GOT3 (cell line): ENCODE measurements at places on chromosomes 11 and 22.

GRCh38 chr11:130719220-130719915 is 196.9 kb downstream of the SNX19 start:
- no peak for DNase-seq

- DNase-seq = no peak
Measured at GRCh38 chr11:76626921-76627401, 43.6 kb downstream of the LRRC32 start.

DNA sequence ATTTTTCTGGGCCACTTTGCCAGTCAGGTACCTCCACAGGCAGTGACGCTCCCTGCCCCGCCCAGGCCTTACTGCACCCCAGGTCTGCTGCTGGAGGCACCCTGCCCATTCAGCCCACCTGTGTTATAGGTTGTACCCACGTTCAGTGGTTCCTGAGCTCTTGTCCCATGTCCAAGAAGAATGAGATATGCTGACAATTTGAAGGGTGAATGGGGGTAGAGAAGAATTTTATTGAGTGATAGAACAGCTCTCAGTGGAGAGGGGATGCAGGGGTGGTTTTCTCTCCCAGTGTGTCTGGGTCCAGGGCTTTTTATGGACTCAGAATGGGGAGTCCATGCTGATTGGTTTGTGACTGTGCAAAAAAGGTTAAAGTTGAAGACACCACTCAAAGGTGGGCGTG is 149.7 kb downstream of the LDLRAD3 start:
- DNase-seq = no peak

GRCh38 chr11:117678658-117679406 is 118.2 kb downstream of the DSCAML1 start:
- no peak for DNase-seq

DNA sequence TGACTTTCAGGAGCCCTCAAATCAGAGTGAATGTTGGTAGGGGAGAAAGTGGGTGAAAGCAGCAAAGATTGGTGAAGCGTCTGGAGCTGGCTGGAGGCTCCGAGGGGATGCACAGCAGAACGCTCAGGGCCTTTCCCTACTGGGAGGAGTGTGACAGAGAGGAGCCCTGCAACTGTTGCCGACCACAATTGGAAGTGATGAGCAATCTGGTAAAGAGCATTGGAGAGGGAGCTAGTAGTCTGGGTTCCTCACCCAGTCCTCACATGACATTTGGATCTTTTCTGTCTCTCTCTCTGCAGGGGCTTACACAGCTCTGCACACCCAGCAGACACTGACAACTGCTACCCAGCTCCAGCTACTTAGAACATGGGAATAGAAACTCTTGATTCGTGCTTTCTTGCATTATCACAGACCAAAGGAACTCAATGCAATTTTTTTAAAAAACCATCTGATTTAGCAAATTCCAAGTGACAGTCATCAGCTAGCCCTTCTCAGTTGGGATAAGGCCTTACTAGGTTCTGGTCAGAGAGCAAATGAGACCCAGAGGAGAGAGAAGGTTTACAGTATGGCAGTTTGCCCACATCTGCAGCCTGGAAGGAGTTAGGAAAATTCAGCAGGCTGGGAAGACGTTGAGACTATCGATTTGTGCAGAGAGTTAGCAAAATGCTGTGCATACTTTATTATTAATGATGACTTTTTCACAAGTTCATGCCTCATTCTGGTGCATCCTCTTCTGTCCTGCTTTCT is 278.0 kb upstream of the PLET1 start:
- no peak for DNase-seq

- DNase-seq = no peak
Measured at GRCh38 chr11:12950670-12951069, 58.4 kb upstream of the RASSF10 start.

- no peak for DNase-seq
Measured at GRCh38 chr22:19756288-19757128, 4.1 kb upstream of the TBX1 start.

DNA sequence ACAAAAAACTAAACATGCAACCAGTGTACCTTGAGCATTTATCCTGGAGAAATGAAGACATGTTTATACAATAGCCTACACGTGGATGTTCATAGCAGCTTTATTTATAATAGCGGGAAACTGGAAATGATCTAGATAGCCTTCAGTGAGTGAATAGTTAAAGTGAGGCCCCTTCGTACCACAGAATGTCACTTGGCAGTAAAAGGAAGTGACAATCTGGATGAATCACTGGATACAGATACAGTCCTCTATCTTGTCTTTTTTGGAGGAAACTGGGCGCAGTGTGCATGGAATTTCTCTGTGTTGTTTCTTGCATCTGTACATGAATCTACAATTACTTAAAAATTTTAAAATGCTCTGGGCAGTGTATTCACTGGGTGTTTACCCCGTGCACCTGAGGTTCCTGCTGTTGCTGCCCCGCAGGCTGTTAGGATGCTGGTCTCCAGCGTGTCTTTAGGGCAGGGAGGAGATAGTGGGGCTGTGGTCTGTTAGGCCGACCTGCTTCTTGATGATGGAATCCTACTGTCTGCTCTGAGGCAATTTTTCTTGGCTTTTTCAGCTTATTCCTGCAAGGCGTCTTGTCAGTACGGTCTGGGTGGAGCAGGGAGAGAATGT is 23.2 kb downstream of the DERL3 start:
- no peak for DNase-seq

DNA sequence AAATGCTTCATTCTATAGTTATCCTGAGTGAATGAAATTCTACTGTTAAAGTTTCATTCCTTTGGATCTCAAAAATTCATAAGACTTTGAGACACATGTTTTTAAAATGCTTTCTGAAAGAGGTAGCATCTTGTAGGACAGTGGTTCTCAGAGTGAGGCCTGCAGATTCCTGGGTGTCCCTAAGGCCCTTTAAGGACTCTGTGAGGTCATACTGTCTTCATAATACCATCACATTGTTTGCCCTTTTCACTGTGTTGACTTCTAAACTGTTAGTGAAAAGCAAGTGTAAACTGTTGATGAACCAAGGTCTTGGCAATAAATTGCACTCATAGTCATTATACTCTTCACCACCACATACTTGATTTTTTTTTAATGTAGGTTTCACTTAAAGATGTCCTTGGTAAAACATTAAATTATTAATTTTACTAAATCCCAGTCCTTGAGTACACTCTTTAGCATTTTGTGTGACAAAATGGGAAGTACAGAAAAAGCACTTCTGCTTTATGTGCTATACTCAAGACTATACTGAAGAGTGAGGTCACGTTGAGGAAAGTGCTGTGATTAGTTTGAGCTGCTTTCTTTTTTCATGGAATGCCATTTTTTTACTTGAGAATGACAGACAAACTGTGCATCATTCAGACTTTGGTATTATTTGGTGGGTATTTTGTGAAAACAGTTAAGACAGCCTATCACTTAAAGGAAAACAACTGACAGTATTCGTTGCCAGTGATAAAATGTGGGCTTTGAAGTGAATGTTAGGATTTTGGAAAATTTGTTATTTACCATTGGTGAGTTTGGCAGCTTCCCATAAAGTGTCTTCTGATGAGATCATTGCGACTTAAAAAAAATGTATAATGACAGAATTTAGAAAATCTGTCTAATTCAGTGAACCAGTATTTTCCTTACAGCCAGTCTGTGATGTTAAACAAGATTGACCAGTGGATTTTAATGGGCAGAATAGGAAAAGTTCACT is 61.1 kb downstream of the SPECC1L start:
- DNase-seq = no peak

GRCh38 chr11:69500285-69501120 is 19.0 kb downstream of the LINC01488 start:
- no peak for DNase-seq

DNA sequence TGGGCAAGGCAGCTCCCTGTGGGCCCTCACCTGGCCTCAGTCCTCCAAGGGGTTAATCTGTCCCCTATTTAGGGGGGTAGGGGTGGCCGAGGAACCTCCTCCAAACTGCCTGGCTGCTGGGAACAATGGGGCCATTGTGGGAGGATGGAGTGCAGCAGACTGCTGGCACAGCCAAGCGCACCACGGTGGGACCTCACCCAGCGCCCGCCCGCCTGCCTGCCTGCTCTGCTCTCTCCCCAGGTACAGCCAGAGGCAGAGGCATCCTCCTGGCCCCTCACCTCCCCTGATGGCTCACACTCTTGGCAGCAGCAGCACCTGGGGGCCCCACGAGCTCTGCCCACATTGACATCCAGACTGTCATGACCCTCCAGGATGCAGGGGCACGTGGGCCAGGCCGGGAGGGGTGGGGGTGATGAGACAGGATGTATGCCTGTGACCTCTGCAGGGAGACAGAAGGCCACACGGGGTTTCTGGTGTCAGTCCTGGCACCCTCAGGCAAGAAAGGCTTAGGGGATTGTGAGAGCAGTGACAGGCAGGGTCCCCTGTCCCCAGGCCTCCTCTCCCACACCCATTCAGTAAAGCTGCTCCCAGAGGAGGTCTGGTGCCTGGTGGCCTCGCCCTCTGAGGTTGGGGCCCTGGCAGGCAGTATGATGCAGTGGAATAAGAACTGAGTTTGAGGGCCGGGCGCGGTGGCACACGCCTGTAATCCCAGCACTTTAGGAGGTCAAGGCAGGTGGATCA is 11.4 kb downstream of the BCL9L start:
- DNase-seq = no peak

DNA sequence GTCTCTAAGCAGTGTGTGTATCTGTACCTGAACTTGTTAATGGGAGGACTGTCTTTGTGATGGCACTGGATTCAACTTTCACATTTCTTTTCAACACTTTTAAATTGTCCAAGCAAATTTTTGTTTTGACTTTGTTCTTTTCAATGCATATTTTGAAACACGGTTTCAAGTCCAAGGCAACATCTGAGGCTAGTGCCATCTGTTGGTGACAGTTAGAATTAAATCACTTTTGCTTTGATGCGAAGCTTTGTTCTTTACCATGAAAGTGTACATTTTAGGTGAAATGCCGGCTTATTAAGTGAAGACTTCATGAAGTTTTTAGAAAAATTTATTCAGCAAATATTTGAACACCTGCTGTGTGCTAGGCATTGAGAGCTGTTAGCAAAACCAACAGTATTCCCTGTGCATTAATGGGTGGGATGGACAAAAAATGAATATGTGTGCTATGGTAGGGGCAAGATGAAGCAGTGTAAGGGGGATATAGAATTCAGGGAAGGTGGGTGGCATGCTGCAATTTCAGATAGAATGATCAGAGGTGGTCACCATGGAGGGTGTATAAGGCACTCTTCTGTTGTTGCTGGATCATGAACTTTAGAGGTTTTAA is 70.2 kb downstream of the DDX10 start:
- DNase-seq = no peak

GRCh38 chr22:34427841-34428240 is 507.6 kb upstream of the LARGE1 start:
- DNase-seq = no peak

DNA sequence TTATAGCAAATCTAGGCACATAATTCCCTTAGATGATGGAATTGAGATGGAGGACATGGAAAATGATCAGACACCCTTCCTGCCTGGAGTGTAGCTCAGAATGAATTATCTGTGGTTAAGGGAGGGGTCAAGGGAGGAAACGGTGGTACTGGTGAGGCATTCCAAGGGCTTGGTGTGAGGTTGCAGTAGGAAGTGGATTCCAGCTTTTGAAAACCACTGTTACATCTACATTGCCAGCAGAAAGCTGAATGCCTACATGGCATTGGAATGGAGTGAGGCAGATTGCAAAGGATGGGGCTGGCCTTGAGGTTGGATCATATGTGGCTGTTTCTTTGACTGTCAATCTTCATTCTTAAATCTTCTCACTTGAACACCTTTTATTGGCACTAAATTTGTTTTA is 684.4 kb downstream of the NTM start:
- no peak for DNase-seq

DNA sequence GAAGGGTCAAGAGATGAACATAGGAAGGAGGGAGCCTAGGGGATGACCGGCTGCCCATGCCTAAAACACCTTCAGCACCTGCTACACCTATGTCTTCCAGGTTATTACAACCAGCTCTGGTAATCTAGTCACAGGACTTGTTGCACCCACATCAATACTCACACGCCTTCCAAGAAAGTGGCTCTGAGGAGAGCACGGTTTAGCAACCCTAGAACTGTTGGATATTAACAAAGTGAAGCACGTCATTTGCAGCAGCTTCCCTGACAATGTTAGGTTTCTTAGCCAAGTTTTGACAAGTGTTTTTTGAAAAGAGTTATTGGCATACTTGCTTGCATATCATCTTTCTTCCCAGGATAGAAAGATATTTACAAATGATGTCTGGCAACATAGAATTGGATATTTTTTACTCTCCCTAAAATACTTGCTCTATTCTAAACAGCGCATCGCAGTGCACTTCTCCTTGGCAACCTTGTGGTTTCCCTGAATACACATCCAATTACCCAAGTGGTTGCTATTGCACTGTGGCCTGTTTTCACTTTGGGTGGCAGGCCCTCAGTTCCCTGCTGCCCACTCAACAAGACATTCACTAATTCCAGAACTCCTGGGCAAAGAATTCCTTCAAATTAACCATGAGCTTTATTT is 94.3 kb upstream of the ARHGAP42 start:
- no peak for DNase-seq

DNA sequence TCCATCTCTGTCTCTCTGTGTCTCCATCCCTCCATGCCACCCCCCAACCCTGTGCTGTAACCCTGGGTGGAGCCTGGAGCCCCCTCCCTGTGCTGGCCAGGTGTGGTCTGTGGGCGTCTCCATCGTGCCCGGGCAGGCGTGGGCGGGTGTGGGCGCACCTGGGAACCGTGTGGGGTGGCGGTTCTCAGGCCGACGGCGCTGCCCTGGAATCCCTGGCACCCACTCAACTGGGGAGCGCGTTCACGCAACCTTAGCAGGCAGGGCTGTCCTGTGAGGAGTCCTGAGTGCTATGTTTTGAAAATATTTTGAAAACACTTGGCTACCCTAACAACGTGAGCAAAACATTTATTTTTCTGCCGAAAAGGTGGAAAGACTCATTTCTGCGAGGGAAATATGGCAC is 4.7 kb downstream of the TNNT3 start:
- no peak for DNase-seq
